Hematopoietic multipotent progenitor cell treated with erythropoietin and hydrocortisone succinate and interleukin-3 and kit ligand, for 4 days (in vitro differentiated cells): ENCODE measurements at places on chromosomes 1 and 21.

- no peak for DNase-seq
Measured at GRCh38 chr1:17196496-17197185, 8.3 kb upstream of the PADI1 start.

DNA sequence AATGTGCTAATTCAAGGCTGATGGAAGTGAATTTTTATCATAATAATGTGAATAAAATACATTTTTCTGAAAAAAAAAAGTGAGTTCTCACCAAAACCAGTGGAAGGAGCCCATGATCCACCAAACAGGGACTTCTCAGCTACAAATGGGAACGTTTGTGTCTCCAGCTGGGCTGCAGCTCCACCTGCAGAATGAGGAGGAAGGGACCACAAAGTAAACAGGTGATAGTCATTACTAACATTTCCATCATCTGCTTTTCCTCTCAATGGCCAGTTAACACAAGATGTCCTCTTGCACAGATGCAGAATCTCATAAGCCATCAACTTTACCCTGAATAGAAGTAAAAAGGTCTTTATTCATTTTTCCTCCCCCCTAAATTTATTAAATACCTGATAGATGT is 246.2 kb downstream of the MRPL39 start:
- DNase-seq = no peak

DNA sequence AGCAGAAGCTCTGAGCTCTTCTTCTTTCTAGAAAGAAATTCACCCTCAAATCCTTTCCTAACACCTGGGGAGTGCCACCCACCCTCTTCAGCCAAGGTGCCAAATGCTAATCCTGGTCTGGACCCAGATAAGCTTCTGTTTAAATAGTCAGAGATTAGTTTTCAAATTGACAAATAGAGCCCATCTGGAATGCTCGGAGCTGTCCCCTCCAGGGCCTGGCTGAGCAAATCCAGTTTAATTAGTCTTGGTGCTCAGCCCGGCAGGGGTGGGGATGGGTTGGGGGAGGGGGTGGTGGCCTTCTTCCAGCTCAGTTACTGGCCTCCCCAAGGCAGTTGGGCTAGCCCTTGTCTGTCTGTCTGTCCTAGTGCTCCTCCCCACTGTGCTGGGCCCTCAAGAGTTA is 269.5 kb downstream of the GRIK3 start:
- DNase-seq = no peak

DNA sequence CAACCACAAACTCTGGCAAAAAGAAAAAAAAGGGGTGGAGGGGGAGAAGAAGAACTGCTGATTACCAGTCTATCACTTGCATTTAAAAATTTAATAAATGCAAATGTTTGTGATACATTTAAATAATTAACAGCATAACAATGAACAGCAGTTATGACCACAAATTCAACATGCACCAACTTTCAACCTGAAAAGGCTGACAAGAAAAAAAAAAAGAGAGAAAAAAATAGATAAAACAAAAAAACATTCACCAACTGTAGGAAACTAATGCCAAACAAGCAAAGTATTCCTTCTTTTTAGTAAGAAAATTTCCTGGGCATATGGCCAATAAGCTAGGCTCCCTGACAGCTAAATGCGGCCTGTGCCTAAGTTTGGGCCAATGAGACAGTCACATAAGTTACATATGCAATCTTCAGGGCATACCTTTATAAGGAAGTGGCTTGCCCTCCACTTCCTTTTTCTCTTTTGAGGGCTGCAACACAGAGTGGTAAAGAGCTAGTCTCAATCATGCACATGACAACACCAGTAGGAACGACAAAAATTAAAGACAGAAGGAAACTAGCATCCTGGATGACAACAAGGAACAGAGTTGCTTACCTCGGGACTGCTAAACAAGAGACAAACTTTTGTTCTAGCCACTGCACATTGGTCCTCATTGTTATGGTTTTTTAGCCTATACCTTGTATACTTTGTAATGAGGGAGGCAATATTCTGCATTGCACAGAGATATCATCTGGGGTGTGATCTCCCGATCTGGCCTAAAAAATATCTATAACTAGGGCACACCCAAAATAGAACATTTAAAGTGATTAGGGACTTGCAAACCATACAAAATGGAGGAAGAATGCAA is 24.2 kb upstream of the PHTF1 start:
- peak; percentile 92 for DNase-seq

DNA sequence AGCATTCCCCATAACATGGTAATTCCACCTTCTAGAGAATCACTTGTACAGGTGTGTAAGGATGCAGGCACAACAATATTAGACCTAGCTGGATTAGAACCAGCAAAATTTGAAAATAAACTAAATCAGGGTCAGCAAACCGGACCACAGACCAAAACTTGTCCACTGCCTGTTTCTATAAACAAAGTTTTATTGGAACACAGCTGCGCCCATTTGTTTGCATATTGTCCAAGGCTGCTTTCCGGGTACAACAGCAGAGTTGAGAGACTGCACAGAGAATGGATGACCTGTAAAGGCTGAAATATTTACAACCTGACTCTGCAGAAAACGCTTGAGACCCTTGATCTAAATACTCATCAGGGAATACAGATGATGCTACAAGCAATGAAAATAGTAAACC is 73.6 kb upstream of the SLC45A1 start:
- DNase-seq = no peak

- DNase-seq = no peak
Measured at GRCh38 chr1:165006831-165007230, 349.7 kb downstream of the LMX1A start.

GRCh38 chr1:47554901-47555300 is 117.1 kb downstream of the FOXD2 start:
- no peak for DNase-seq

DNA sequence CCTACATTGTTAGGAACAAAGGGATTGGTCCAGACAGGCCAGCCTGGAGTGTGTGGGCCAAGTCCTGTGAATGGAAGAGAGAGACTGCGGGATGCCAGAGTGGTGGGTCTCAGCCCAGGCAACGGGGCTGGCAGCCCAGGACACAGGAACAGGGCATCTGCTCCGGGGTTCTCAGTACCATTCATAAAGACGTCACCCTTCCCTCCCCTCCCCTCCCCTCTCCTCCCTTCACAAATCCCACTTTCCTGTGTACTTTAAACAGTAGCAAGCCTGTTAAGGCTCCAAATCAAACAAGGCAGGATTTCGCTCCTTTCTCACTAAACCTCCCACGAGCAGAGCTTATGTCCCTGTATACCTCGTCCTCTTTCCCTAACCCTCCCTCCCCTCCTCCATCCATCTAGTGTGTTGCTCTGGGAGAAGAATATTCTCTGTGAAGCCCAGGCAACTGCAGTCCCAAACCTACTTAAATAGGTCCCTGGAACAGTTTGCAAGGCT is 4.2 kb upstream of the PLXNA2 start:
- DNase-seq = no peak

- no peak for DNase-seq
Measured at GRCh38 chr1:41800311-41800829, 118.4 kb downstream of the HIVEP3 start.

DNA sequence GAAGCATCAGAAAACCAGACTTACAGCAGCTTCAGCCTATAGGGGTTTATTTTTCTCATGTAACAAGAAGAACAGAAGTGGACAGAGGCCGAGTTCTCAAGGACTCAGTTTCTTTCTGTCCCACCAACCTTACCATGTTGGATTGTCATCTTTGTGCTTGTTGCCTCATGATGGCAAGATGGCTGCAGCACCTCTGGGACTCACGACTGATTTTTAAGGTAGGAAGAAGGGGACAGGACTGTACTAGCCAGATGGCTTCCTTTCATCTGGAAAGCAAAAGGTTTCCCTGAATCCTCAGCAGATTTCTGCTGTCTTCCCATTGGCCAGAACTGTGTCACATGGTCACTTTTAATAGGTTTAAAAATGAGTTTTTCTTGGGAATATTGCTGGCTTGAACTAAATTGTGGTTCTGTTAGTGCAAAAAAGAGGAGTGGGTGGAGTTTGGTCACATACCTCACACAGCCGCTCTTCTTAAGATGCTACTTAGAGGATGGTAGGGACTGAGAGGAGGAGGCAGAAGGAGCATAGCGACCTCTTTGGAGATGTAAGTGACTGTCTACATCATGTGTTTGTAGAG is 48.1 kb upstream of the ENAH start:
- no peak for DNase-seq

GRCh38 chr1:151284013-151284577 is 2.0 kb downstream of the ZNF687 start:
- DNase-seq = no peak

DNA sequence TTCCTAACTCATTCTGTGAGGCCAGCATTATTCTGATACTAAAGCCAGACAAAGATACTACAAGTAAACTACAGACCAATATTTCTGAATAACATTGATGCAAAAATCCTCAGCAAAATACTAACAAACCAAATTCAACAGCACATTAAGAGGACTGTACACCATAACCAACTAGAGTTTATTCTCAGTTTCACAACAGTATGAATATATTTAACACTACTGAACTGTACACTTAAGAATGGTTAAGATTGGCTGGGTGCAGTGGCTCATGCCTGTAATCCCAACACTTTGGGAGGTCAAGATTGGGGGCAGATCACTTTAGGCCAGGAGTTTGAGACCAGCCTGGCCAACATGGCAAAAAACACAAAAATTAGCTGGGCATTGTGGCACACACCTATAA is 77.0 kb downstream of the LBR start:
- no peak for DNase-seq

DNA sequence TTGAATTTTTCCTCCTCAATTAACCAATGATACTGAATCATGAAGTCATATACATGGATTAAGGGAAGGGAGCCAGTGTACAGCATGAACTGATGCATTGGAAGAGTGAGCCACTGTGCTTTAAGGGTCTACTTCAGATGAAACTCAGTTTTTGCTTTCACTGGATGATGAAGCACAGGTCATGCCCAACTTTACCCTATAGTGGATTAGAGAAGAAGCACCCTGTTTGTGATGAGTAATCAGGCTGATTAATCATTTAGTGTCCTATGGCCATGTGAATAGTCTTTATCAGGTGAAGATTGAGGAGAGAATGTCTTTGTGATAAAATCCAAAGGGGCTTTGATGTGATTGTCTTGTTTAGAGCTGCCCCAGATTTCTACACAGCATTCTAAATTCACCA is 24.7 kb upstream of the LAMC1 start:
- DNase-seq = no peak

GRCh38 chr1:47334765-47335435 is 1.3 kb downstream of the CMPK1 start:
- DNase-seq = no peak

GRCh38 chr1:63981408-63981773 is 207.6 kb downstream of the ROR1 start:
- no peak for DNase-seq

DNA sequence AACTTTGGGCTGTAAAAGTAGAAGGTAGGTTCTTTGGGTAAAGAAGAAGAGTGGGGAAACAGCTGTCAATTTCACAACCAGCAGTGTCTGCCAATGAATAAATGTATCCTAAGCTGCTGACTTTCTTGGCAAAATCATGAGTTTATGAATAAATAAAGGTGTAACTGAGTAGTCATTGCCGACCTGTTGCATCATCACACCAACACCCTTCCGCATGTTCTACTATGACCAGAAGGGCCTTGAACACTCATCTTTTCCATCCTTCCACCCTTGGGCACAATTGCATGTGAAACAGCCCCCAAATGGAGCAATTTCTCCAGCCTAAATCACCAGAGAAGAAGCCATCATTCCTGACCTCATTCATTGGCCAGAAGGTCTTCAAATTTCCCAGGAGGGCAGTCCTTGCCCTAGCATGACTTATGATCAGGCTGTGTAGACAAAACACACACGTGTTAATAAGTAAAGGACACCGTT is 31.2 kb upstream of the QSOX1 start:
- no peak for DNase-seq

DNA sequence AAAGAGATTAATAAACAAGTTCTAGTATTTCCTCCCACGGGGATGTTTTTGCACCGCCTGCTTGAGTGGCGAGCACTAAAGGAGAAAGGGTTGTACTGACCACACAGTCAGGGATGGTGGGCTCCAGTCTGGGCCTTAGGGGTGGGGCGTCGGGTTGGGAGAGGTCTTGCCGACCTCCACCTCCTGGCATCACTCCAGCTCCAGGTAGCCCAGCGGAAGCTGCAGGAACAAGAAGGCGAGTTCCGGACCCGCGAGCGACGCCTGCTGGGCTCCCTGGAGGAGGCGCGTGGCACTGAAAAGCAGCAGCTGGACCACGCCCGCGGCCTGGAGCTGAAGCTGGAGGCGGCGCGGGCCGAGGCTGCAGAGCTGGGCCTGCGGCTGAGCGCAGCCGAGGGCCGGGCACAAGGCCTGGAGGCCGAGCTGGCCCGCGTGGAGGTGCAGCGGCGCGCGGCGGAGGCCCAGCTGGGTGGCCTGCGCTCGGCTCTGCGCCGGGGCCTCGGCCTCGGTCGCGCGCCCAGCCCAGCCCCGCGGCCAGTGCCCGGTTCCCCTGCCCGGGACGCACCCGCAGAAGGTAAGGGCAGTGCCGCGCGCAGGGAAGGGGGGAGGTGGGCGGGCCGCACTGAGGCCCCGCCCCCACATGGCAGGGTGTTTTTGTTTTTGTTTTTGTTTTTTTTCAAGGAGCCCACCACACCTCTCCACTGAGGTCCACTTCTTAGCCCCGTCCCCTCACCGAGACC is 19.7 kb downstream of the MFAP2 start:
- DNase-seq = peak; percentile 93

DNA sequence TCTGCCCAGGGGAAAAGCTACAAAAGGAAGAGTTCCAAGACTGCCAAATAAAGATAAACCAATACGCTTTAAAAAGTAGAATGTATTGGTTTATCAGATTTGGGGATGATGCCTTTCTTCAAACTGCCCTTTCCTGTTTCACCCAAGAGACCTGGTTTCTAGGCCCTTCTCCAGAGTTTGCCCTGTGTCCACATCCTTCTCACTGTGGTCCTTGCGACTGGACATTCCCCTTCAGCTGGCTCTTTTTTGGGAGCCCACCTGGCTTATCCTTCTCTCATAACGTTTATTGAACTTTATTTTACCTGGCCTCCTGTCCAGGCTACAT is 490 bp upstream of the CZIB start:
- no peak for DNase-seq

GRCh38 chr1:241902391-241903065 is 54.5 kb downstream of the EXO1 start:
- DNase-seq = no peak

GRCh38 chr1:110554871-110555801 is 36.2 kb upstream of the KCNA10 start:
- DNase-seq = peak; percentile 62

DNA sequence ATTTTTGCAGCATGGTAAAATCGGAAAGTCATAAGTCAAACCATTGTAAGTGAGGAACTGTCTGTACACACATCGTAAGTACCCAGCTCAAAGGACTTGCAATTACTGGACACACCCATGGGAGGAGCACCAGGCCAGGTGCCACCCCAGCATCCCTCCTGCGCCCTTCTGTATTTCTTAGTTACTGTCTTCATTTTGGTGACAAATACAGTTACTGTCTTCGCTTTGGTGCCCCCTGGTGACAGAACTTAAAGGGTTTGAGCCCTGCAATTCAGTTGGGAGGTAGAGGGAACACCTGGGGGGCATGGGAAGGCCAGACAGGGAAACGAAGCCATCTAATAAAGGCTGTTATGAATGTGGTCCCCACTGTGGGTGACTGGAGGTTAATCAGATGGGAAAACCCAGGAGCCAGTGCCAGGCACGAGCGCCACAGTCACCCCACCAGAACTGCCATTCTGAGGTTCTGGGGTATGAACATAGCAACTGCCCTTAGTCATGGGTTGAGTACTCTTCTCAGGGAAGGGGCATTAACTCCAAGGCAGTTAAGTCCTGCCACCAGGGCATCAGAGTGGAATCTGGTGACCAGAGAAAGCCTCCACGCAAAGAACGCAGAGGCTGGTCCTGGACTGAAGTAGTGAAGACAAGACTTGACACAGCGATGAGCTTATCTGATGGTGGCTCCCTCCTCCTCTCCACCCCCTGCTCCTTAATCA is 612.9 kb downstream of the PTPRU start:
- DNase-seq = peak; percentile 58
